ENCODE measurements at places on chromosomes 16 and 17. TPM values are rescaled to one million over a fixed set of nuclear protein-coding genes. Genes with fewer than 3 reads are reported as not detected.

Gene SLC9A5
- total RNA-seq: 0.94 TPM

DNA sequence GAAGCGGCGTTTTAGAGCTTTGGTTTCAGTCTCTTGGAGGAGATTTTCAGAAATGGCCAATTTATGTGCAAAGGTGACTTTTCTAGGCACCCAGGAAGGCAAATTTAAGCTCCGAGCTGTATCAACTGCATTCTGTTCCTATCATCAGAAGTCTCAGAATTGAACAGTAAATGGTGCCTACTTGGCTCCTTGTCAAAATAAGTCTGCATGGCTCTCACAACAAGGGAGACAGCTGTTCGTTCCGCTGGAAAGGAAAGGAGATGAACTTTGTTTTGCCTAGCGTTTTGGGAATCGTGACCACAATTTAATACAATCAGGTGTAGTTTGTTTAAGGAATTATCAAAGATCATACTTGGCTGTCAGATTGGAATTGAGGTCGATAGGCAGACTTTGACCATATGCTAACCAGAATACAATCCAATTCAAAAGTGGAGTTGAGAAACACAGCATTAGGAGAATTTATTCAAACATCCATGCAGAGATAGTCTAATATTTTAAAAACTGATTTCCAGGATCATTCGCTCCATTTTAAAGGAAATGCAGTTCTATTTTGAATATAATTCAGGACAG is 139.4 kb downstream of the CPPED1 start:
- DNase-seq: no peak

Gene ALOX15
- not detected for total RNA-seq

DNA sequence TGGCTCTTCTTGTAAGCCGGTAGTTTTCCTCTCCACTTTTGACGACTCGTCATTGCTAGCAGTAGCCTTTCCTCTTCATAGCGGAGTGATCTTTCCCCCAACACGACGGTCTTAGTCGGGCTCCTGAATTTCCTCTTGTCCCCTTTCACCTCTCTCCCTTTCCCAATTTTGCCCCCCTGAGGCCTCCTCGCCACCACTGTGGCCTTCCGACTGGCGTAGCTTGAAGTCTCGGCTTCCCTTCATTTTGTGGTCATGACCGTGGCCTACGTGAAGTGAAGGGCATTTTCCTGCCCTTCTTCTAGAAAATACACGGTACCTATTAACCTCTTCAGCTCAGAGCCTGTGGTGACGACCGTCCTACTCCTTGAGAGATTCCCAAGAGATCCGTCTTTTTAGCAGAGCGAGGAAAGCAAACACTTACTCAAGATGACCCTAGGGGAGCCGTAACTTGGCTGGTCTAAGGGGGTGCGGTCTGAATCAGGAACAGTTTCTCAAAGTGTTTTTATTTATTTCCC is 787 bp downstream of the PRKAR1A start:
- peak; percentile 56 for DNase-seq
